ENCODE measurements at places on chromosomes 16 and 17. TPM values are rescaled to one million over a fixed set of nuclear protein-coding genes. Genes with fewer than 3 reads are reported as not detected.

Gene SPNS1
- total RNA-seq: 16.5 TPM

Gene MMP28
- total RNA-seq: 6.1 TPM

Gene PVALEF
- not detected for total RNA-seq

Gene CES1
- total RNA-seq: 2.9 TPM

Gene NXPH3
- total RNA-seq: 0.89 TPM

Gene MT1A
- 1.4 TPM for total RNA-seq

Data from skin of body (tissue), 3 donors.